ENCODE measurements at places on chromosomes 12 and 14.

- no peaks in the 10 kb centered on the region for H3K36me3 ChIP-seq
- H3K27ac ChIP-seq, result peak overlapping the region; percentile 87
- peaks cover 4% of the 10 kb centered on the region for H3K4me1 ChIP-seq
- peak overlapping the region; percentile 92 for H3K4me3 ChIP-seq
Observed at GRCh38 chr12:14768823-14769405, 34.4 kb downstream of the WBP11 start.

GRCh38 chr14:36035675-36036074, 140.8 kb downstream of the PTCSC3 start:
- H3K27me3 ChIP-seq, result no peaks in the 10 kb centered on the region
- no peak overlapping the region for H3K4me3 ChIP-seq
- H3K27ac ChIP-seq, result no peak overlapping the region
- DNase-seq, result no peak

DNA sequence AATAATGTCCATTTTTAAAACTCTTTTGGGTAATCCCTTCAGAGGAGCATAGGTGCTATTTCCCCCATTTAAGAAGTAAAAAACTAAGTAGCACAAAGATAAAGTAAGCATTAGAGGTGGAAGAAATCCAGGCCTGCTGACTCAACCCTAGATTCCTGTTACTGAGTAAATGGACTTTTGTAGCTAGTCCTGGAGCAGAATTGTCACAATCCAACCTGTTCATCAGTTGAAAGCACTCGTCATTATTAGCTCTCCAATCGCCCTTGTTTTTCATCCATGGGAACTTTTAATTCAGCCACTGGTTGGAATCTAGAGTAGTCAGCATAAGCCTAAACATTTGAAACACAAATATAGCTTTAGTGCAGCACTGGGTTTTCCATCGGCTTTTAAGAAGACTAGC, 139.5 kb upstream of the AMIGO2 start:
- H3K27me3 ChIP-seq, result no peaks in the 10 kb centered on the region
- H3K4me3 ChIP-seq, result no peak overlapping the region
- H3K36me3 ChIP-seq, result no peaks in the 10 kb centered on the region
- no peak for DNase-seq

GRCh38 chr12:58703866-58704265, 216.4 kb downstream of the LRIG3 start:
- DNase-seq, result no peak
- no peaks in the 10 kb centered on the region for H3K4me1 ChIP-seq
- no peaks in the 10 kb centered on the region for H3K36me3 ChIP-seq
- H3K27ac ChIP-seq, result no peak overlapping the region
- no peaks in the 10 kb centered on the region for H3K27me3 ChIP-seq

DNA sequence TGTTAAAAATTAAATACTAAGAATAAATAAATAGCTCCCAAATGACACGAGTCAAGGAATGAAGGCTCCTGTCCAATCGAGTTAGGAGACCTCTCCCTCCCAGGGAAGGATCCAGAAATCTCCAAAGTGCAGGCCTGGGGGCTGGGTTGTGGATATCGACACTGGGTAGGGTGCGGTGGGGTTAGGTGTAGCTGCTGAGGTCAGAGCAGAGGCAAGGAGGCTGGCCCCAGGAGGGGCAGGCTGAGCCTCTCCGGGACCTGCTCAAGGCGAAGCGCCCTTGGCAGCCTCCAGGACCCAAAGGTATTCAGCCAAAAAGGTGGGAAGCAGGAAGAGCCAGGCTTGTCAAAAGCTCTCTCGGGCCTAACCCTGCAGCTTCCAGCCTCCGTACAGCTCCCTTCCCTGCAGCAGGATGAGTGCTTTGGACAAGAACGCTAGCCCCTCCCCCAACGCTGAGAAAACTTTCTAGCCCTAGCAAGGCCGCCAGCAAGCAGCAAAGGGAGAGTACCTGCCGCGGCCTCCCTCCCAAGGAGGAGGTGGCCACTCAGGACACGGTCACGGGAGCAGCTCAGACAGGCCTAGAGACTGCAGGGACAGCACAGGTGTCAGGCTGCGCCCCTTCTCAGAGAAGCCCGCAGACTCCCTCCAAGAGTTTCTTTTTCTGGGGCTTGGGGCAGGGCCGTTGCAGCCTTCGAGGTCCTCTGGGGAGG, 3.7 kb upstream of the PNMA1 start:
- H3K4me3 ChIP-seq, result no peak overlapping the region
- H3K27ac ChIP-seq, result peak overlapping the region; percentile 71
- H3K4me1 ChIP-seq, result peaks cover 9% of the 10 kb centered on the region
- DNase-seq, result peak; percentile 59

DNA sequence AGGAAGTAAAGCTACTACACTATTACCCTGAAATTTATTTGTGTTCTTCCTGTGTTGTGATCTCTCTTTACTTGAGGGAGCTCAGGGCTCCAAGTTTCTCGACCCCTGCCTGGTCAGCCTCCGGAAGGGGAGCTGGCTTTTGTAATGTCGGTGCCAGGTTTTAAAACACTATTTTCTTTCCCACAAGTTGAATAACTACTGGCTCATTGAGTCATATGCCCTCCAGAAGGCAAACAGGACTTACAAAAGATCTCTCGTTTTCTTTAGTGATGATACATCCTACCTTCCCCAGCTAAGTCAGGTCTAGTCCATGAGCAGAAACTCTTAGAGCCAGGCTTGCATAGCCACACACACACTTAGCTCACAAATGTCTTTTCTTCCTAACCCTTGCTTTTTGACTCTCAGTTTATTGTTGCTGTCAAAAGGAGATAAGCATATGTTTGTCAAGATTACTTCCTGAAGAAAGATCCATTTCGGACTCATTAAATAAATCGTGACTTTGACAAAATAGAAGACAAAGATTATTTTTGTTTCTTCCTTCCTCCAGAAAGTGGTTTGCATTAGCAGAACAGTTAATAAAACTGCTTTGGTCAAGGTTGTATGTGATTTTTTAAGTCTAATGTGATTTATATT, 209.8 kb upstream of the FLRT2 start:
- no peaks in the 10 kb centered on the region for H3K27me3 ChIP-seq
- no peak for DNase-seq
- no peak overlapping the region for H3K27ac ChIP-seq
- H3K36me3 ChIP-seq, result no peaks in the 10 kb centered on the region
- no peak overlapping the region for H3K4me3 ChIP-seq
- H3K4me1 ChIP-seq, result no peaks in the 10 kb centered on the region

GRCh38 chr12:63981343-63981742, 136.8 kb downstream of the SRGAP1 start:
- no peak for DNase-seq
- H3K36me3 ChIP-seq, result no peaks in the 10 kb centered on the region
- H3K4me1 ChIP-seq, result no peaks in the 10 kb centered on the region
- no peaks in the 10 kb centered on the region for H3K27me3 ChIP-seq
- no peak overlapping the region for H3K4me3 ChIP-seq
